ENCODE measurements at places on chromosomes 7 and 10.

GRCh38 chr7:11450281-11450680 is 381.7 kb downstream of the THSD7A start:
- DNase-seq = no peak

GRCh38 chr7:49783446-49783845 is 10.0 kb downstream of the VWC2 start:
- DNase-seq = no peak

DNA sequence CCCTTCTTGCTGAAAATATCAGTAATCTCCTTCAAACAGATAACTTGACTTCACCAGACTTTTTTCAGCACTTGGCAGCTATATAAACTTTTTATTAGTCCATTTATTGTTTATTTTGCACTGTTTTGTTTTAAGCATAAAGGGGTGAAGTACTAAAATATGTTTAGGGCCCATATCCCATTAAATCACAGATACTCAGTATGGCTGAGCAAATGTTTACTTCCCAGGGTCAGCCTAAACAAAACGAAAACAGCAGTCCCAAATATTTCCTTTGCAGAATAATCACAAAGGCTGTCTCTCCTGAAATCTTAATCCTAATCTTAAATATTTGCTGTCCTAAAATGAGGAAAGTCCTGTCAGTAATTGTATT is 649.6 kb downstream of the TNS3 start:
- no peak for DNase-seq

DNA sequence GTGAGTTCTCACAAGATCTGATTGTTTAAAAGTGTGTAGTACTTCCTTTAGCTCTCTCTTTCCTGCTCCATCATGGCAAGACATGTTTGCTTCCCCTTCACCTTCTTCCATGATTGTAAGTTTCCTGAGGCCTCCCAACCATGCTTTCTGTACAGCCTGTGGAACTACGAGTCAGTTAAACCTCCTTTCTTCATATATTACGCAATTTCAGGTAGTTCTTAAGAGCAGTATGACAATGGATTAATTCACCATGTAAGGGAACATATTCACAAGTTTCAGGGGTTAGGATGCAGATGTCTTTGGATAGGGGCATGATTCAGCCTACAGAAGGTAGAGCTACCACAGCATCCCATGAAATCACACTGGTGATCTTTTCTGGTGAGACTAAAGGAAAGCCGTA is 174.7 kb downstream of the GPR158 start:
- DNase-seq = no peak

DNA sequence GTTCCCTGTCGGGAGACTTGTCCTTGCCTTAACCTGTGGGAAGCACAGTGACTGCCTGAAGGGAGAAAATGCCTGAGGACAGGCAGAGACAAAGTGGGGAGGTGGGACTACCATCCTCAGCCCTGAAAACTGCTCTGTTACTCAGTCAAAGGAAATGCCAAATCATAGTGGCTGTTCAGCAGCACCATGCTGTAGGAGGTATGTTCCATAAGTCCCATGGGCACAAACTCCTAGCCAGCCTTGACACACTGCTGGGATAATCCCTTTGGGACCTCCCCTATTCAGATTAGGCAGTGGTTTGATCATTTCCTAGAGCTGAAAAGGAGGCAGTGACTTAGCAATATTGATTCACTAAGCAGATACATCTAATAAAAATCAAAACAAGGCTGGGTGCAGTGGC is 80.1 kb downstream of the MCU start:
- DNase-seq = no peak

- no peak for DNase-seq
Measured at GRCh38 chr10:94334857-94335256, 27.9 kb downstream of the NOC3L start.

- DNase-seq = no peak
Measured at GRCh38 chr10:122054048-122055025, 65.4 kb downstream of the TACC2 start.

DNA sequence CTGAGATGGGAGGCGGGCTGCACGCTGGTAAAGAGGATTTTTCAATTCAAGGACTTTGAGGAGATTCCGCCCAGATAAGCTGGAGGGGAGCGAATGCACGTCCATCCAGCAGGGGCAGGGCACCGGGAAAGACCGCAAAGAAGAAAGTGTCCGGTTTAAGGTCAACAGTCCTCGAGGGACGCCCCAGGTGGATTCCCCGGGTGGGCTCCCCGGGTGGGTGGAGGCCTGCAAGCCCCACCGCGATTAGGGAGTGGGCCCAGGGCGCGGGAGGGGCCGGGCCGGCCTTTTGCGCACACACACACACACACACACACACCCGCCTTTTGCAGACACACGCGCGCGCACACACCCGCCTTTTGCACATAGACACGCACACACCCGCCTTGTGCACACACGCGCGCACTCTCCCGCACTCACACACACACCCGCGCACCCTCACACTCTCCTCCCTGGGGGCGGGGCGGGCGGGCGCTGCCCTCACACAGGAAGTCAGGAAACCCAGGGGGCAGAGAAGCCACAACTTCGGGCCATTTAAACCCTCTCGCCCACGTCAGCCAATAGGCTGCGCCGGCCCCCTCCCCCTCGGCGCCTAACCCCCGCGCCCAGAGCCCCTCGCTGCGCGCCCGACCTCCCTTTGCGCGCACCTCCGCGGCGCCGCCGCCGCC is 615 bp downstream of the ARHGAP12 start:
- peak; percentile 39 for DNase-seq

- DNase-seq = no peak
Measured at GRCh38 chr10:44382131-44382858, 2.6 kb downstream of the CXCL12 start.

- DNase-seq = no peak
Measured at GRCh38 chr7:34430456-34430855, 227.6 kb upstream of the NPSR1 start.

DNA sequence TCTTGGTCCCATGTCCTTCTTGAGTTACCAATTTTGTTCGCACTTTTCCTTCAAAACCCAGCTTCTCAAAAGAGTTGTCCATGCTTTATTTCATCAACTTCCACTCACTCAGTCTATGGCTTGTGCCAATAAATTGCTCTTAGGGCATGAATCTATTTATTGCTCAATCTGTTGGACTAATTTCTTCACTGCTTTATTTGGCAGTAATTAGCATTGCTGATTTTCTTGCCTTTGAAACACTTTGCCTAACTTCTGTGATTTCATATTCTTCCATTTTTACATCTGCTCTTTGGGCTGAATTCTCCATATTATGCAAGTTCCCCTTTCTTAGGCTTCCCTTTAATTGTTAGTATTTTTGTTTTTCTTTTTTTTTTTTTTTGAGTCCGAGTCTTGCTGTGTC is 16.8 kb downstream of the DLD start:
- DNase-seq = no peak

GRCh38 chr7:30757342-30757692 is 5.4 kb downstream of the INMT start:
- DNase-seq = no peak

DNA sequence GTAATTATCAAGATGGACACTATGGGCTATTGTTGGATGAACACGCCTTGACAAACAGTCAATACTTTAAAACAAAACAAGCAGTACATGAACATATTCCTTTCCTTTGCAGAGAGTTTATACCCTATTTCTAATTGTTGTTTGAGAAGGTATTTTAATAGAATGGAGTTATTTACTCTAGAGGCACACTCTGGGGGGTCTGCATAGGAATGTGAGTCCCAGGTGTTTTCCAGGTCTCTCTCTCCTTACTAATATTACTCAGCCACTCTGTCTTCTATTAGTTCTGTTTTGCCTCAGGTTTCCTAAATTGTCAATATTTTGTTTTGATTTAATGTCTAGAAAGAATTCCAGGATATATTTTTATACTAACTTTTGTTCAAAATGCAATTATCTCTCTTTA is 1091.4 kb downstream of the CNTNAP2 start:
- no peak for DNase-seq

DNA sequence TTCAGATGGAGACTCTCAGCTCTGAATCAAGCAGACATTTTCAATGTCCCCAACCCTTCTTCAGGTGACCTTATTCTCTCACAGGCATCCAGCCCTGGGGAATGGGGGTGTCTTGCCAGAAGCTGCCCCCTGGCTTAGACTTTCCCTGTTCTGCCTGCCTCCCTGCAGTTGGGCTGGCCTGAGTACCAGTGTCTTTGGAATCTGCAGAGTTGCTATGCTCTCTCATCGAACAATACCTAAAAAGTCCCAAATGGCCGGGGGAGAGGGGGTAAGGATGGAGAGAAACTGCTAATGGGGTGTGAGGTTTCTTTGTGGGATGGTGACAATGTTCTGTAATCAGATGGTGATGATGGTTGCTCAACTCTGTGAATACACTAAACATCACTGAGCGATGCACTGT is 20.6 kb downstream of the SLC18A2 start:
- no peak for DNase-seq

- no peak for DNase-seq
Measured at GRCh38 chr7:3432911-3433310, 131.9 kb downstream of the SDK1 start.

DNA sequence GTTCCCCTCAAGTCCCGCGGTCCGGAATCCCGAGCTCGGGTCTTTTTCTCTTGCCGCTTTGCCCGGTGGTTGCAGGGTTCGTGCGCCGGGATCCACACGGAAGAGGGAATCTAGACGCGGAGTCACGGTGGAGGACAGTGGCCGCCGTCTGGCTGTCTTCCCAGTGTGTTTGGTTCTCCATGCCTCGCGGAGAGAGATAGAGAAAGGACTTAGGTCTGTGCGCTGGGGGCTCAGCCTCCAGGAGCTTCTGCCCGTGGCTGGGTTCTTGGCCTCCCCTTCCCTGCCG is 1.6 kb downstream of the FFAR4 start:
- no peak for DNase-seq

DNA sequence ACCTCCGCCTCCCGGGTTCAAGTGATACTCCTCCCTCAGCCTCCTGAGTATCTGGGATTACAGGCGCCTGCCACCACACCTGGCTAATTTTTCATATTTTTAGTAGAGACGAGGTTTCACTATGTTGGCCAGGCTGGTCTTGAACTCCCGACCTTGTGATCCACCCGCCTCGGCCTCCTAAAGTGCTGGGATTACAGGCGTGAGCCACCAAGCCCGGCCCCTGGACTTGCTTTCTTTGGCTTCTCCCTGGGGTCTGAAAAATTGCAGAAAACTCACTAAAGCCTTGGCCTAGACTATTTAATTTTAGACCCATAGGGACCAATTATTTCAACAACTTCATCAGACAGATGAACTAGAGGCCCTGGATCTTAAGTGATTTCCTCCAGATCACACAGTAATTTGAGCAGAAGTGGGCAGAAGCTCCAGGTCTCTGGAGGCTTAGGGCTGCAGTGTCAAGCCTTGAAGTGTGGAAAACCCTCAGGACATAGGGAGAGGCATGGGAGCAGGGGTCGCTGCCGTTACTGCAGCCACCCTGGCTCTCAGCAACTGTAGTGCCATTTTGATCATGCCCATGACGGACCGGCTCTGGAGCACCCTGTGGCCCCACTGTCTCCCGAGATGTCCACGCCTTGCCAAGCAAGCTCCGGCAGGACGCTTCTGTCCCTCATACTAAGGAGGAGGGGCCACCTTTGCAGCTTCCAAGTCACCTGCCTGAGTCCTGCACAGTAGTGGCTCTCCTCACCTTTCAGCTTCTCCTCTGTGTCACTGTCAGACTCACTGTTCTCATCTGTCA is 72.4 kb downstream of the DENND2A start:
- no peak for DNase-seq

- no peak for DNase-seq
Measured at GRCh38 chr7:43869867-43870240, 537 bp upstream of the MRPS24 start.

DNA sequence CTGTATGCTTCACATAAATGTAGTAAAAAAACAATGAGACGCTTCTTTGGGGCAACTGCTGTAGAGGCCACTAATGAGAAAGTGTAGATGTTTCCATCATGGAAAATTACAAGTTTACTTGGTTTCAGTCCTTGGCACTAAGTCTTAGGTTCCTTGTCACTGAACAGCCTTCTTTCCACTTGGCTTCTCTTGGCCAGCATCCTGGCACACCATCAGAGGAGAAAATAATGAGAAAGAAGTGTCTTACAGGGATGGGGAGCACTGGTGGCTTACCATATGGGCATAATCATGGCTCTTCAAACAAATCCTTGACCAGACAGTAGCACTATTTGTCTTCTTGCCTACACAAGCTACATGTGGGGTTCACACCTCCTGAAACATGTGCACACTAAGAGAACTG is 22.5 kb upstream of the SH3PXD2A start:
- DNase-seq = no peak

- peak; percentile 60 for DNase-seq
Measured at GRCh38 chr7:12490107-12490688, 80.3 kb upstream of the SCIN start.

Data from NCI-H2171 (cell line).